Left colon (tissue), 2 donors: ENCODE measurements at places on chromosomes 2 and 18.
A peak's percentile ranks its signal among the peaks of the same experiment; 100 is the strongest.

DNA sequence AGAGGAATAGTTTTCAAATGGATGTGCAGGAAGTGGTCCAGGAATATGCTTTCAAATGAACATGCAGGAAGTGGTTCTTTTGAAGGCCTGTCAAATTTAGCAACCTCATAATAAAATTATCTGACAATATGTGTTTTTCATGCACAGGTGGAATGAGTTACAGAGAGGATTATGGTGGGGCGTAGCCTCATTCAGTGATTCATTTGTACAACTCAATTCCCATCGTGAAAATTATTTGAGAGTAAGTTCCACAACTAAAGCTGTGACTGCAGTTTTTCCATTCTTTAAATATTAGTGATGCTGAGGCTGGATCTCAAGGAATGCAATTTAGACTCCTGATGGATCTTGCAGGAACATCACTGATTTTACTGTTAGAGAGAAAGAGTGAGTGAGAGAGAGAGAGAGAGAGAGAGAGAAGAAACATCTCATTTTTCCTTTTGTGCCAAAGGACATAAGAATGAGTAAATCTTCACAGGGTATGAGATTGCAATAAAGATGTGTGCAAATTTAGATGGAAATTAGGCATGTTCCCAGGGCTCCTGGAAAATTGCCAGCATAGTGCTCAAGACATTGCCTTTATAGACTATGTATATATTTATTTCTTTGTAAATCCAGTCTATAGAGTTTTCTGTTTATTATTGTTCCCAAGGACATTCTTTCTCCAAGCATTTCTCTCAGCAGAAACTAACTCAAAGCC lies 394.9 kb upstream of the ZEB2 start:
- no peak for DNase-seq

GRCh38 chr18:63098018-63098981 lies 221.3 kb downstream of the BCL2 start:
- DNase-seq, result no peak

GRCh38 chr2:208129744-208130711 lies at the start of gene CRYGC:
Gene CRYGC (minus strand): TSS chr2:208129828. CDS start chr2:208129792, 36 bp downstream.
- DNase-seq, result peak; percentile 44

DNA sequence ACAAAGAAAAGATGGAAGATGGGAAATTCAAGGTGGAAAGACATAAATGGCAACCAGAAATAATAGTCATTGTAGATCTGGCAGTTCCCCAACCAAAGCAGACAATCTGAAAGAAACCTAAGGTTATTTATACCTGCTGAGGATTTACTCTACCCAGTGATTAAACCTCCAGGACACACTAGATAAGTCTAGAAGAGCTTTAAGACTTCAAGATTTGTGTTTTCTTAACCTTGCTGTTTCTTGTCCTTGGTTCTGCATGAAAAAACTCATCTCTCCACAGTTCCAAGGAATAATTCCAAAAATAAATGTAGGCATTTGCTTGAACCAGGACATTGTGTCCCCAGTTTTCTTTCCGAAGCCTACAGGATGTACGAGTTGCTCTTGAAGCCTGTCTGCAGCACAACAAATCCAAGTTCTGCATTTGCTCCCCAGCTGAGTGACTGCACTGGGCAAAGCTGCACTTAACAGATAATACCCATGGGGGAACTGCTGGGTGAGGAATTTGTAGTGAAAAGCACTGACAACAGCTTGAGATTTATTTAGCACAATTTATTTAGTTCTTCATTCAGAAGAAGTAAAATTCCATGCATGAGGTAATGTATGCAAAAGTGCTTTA lies 19.8 kb downstream of the DTNA start:
- DNase-seq, result no peak

DNA sequence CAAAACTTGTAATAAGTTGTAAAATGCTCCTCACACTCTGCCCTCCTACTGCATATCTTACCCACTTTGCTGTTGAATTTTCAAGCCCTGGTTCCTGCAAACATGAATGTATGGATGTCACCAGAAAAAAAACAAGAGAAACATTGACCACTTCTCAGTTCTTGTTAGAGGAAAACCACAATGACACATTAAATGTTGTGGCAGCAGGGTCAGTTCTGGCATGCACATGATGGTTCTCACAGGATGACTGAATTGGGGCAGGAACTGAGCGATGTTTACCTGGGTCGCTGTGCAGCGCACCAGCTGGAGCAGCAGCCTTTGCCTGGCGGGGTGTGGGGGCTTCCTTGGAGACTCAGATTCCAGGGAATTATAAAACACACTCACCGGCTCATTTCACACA lies 14.0 kb upstream of the PRKCE start:
- no peak for DNase-seq

DNA sequence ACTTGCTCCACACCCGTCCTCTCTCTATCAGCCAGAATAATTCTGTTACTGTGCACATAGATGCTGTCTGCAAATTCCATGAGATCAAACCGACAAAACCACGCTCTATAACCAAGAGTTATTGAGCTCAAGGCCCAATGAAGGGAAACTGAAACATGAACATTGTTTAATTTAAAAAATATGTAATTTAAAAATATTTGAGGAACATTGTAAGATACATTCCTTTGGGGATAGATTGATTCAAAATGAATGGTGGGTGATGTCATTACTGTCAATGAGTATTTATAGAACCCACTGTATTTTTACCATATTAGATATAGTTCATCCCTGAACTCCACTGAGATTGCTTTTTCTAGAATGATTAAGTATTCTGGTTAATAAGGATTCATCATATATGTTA lies 50.4 kb downstream of the NCKAP5 start:
- DNase-seq, result no peak

- DNase-seq, result no peak
Observed at GRCh38 chr2:151478011-151478410, 68.3 kb downstream of the RIF1 start.

DNA sequence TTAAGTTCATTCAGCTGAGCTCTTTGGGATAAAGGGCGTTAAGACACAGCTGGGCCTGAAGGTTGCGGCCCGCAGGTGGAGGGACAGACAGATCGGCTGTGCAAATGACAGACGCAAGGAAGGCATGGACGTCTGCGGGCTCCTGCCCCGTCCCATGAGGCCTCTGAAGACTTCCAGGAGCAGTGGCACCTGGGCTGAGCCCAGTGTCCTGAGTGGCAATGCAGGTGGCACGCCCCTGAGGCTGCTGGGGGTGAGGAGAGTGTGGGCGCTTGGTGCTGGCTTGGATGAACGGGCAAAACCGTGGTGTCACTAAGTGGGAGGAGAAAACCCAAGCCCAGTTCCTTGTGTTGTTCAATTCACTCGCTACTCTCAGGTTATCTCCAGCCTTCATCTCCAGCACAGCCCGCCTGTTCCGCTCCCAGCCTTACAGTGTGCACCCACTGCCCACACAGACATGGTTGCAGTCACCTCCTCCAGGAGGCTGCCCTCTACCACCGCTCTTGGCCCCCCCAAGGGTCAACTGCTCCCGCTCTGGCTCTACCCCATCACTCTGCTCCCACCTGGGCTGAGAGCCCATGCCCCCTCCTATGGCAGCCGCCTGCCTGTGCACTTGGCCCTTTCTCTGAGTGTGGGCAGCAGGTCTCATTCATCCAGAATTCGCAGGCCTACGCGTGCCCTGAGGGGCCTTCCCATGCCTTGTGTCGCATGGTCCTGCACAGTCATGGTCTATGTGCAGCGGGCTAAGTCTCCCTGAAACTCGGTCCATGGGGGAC lies 50.3 kb downstream of the PTGR3 start:
- DNase-seq, result no peak

DNA sequence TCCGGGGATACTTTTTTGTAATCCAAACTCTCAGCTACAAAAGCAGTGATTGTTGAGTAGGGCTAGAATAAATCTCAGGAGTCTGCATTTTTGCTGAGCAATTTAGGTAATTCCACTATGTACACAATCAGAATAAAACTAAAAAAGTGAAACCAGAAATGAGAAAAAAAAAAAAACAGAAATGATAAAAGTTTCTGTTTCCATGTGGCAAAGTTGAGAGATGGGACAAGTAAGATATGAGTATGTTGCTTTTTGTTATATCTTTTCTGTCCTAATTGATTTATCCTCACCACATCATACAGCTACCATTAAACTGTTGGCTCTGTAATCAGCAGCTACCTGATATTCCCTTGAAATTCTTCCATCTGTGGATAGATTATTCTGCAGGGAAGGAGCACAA lies 92.7 kb downstream of the VWC2L start:
- no peak for DNase-seq

DNA sequence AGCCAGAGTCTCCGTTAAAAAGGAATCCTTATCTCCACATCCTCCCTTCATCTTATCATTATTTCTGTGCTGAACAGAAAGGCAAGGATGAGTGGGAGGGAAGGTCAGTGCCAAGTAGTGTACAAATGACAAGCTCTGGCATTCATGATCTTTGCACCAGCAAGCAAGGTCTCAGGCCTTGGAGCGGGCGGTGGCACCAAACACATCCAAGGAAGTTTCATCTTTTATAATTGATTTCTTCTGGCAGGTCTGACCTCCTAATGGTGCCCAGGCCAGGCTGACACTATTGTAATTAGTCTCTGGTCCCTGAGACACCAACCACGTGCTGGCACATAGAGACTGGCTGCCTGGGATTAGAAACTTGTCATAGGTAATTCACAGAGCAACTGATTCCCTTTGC lies 336.6 kb downstream of the EN1 start:
- DNase-seq, result no peak

GRCh38 chr2:112597537-112598322 lies 13.3 kb downstream of the CHCHD5 start:
- no peak for DNase-seq

DNA sequence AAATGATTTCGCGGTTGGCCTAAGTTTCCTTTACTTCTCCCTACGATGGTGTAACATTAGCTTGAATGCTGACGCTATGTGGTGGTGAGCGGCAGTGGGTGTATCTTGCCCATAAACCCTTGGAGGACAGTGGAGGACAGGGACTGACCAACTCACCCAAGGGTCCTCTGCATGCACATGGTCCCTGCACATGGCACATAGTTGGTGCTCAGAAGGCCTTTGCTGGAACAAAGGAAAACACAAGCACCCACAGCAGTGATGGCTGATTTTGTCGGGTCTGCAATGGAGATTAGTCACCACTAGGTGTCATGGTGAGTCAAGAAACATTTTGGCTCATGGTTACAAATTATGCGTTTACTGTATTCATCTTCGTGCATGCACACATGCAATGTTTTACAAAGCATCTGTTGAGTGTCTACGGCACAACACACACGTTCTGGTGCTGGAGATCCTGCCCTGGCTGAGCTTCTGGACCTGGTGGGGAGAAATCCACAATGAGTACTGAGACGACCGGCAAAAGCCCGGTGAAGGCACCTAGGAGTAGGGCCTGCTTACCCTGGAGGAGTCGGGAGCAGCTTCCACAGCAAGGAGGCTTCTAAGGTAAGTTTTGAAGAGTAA lies 44.0 kb downstream of the PDCL3 start:
- no peak for DNase-seq

GRCh38 chr2:20935168-20935775 lies 108.6 kb downstream of the APOB start:
- DNase-seq, result no peak

DNA sequence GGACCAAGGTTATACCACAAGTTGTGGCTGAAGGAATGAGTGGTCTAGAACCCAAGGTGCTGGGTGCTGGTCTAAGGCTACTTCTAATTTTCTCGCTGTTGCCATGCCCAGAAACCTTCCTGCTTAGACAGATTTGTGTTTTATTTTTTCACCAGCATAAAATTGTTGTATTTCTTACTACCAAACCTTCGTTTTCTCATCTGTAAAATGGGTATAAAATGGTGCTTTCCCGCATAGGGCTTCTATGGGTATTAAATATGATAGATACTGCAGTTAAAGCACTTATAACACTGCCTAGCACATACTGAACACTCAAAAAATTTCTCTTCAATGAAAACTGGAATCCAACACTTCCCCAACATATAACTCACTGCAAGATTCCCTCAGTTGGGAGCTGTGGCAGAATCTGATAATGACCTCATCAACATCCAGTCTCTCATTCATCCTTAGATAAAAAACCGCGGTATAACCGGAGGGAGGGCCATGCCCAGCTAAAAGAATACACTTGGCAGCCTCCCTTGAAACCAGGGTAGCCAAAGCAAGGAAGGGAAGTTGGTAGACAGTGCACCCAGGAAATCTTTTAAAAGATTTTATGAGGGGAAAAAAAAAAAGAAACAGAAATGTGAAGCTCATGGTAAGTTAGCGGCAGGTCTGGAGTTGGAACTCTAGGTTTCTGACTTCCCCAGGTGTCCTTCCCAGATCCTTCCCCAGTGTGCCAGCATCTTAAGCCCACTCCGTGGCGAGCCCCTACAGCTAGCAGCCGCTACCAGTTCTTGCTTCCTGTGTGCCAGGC lies 1.2 kb downstream of the NEMP2 start:
- DNase-seq, result no peak

DNA sequence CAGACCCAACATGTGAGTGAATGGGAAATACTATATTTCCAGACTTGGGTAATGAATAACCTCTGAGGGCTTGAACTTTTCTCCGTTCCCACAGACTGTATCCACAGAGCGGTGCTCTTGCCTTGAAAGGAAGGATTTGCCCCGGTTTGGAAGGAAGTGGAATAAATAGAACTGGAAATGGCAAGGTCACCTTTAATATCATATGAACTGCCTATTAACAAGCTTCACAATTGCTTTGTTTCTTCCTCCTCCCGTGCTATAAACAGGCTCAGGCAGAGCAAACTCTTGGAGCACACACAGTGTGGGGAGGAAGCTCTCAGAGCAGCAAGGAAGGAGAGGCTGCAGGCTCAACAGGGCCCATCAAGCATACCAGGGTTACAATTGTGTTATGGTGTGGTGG lies 28.5 kb upstream of the DARS1 start:
- no peak for DNase-seq

DNA sequence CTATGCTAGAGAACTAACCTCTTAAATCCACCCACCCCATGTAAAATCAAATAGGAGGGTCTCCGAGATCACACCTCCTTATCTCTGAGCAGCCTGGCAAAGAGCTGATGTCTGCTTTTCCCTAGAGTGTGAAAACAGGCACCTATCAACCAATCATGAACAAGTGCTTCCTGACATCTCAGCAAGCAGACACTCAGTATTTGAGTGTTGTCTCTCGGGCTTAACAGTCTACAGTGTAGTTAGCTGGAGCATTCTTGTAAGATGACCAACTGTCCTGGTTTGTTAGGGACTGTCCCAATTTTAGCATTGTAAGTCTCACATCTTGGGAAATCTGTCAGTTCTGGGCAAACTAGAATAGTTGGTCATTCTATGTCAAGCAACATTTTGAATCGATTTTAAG lies 26.4 kb downstream of the MARCHF4 start:
- DNase-seq, result no peak
